Eye (tissue), 1 donor: ENCODE measurements at places on chromosomes 3 and 15.

GRCh38 chr3:70753572-70753971, 441.1 kb upstream of the MDFIC2 start:
- no peak for DNase-seq

DNA sequence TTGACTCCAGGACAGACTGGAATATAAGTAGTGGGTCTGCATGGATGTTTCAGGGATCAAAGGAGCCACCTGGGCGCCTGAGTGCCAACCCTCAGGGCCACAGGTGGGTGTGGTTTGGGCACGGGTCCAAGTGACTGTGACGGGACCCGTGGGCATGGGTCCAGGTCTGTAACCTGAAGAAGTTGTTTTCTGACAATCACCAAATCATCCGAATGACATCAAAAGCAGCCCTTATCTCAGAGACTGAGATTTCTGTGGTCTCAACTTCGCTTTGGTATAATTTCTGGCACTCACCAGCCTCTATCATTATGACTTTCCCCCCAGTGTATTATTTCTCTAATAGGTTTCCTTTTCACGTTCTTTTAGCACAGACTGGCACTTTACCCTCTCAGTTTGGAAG, 24.4 kb downstream of the RLBP1 start:
- no peak for DNase-seq

DNA sequence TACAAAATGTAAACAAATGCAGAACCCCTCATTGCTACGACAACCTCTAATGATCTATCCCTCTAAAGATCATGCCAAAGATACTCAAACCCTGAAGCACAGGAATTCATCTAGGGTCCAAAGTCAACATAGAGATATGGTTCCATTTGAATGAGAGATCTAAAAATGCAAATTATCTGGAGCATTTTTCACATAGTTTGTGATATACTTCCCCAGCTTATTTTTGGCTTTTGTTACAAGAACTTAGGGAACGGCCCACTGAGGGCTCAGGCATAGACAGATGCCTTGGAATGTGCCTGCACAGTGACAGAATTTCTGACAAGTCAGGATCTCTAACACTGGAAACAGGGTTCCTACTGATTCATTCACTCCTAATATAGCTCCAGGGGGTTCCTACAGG, 258.9 kb upstream of the THBS1 start:
- DNase-seq = no peak

GRCh38 chr15:87538327-87538834, 718.2 kb downstream of the NTRK3 start:
- DNase-seq = no peak

- no peak for DNase-seq
These were observed 28.7 kb downstream of the DLEC1 start for GRCh38 chr3:38067508-38068233.

DNA sequence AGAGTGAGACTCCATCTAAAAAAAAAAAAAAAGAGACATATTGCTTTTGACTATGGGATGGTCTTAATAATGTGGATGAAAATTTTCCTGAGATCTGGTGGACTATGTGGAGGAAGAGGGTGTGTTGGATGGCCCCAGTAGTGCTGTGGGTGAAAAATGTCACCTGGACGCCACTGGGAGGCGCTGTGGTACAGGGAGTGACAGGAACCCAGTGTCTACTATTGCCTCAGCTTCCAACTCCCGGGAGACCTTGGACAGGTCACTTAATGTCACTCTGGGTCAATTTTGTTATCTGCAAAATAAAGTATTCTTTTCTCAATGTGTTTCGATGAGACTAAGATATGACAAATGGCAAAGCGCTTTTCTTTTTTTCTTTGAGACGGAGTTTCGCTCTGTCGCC, 27.7 kb upstream of the DCP1A start:
- peak; percentile 85 for DNase-seq

- DNase-seq = peak; percentile 12
These were observed 18.1 kb upstream of the SLC7A14 start for GRCh38 chr3:170603770-170604510.

- no peak for DNase-seq
These were observed 8.1 kb upstream of the C2CD4B start for GRCh38 chr15:62173215-62173614.

DNA sequence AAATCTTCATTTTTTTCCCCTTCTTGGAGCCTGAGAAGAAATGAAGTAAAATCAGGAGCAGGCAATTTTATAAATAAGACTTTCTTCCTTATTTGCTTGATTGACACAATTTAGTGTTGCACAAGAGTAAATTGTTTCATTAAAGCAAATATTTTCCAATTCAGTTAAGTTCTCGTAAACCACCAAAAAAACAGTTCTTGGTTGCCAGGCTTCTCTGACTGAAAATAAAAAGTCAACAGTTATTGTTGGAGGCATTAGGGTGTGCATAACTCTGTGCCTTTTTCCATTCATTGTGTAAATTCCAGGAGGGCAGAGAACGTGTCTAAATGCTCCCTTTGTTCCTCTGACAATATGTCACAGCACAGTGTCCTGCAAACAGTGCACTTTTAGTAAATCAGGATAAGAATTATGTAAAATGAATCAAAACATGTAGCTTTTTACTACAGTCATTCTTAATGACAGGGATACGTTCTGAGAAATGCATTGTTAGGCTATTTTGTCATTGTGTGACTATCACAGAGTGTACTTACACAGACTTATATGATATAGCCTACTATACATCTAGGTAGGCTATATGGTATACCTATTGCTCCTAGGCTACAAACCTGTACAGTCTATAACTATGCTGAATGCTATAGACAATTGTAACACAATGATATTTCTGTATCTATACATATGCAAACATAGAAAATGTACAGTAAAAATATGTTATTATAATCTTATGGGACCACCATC, at the start of gene CP:
CP (minus strand) TSS at position 47 of the 735 bp plus-strand sequence; CDS start at position 10, 37 bp downstream.
- DNase-seq = peak; percentile 76

DNA sequence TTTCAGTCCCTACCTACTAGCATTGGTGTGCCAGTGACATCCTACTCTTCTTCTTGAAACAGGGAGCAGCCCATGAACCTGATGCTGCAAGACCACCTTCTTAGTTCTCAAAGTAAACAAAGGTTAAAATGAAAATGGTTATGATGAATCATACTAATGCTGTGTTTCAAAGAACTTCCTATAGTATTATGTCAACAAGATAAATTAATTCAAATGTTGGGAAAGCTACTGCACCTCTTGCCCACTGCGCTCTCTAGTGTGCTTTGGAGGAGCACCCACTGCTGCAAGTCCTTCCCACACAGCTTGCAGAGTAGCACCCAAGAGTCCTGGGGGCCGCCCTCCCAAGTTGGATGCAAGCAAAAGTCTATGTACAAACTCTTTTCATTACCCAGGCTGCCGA, 81.1 kb downstream of the CD200R1L start:
- no peak for DNase-seq

GRCh38 chr3:176587089-176587488, 610.2 kb downstream of the TBL1XR1 start:
- DNase-seq = no peak
